ENCODE measurements at places on chromosomes 11 and 22.

- peak; percentile 14 for DNase-seq
Observed at GRCh38 chr11:87892291-87892690, 283.0 kb downstream of the RAB38 start.

DNA sequence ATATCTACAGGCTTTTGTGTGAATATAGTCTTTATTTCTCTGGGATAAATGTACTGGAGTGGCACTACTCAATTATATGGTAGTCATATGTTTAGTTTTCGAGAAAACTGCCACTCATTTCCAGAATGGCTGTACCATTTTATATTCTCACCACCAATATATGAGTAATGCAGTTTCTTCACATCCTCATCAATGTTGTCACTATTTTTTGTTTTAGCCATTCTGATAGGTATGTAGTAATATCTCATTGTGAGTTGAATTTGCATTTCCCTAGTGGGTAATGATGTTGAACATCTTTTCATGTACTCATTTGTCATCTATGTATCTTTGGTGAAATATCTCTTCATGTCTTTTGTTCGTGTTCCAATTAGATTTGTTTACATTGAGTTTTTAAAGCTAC is 18.0 kb downstream of the ACRV1 start:
- no peak for DNase-seq

GRCh38 chr11:126133901-126134300 is 71.2 kb upstream of the CDON start:
- DNase-seq: no peak

GRCh38 chr11:33177676-33178336 is 16.5 kb upstream of the CSTF3 start:
- no peak for DNase-seq

GRCh38 chr11:6742260-6742659 is 29.5 kb downstream of the OR2AG2 start:
- DNase-seq: no peak

- no peak for DNase-seq
Observed at GRCh38 chr11:31325160-31325559, 44.4 kb downstream of the DCDC1 start.

- no peak for DNase-seq
Observed at GRCh38 chr11:81444297-81444696, 1289.4 kb downstream of the FAM181B start.

DNA sequence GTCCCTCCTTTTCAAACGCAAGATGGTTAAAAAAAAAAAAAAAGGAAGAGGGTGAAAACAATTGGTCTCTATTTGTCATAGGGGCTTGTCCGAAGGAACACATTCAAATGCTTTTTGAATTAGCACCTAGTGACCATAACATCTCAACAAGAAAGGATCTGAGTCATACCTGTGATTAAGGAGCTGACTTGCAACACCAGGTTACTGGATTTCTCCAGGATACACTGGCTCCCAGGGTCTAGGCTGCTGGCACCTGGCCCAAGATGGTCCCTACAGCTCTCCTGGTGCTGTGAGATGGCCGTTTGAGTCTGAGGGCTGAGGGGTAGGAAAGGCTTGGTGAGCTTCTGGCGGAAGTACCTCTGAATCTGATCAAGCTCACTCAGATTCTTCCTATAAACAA is 28.4 kb upstream of the UCP3 start:
- DNase-seq: no peak

DNA sequence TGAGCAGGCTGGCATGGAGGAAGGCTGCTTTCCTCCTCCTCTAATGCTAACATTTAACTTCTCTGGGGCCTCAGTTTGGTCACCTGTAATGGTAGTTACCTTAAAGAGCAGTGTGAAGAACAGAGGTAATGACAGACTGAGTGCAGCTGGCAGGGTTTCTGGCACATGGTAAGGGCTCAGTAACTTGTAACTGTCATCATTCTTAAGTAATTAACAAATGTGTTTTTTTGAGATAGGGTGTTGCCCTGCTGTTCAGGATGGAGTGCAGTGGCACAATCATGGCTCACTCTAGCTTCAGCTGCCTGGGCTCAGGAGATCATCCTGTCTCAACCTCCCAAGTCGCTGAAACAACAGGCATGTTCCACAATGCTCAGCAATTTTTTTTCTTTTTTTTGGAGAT is 242.0 kb upstream of the SYN3 start:
- DNase-seq: no peak

- no peak for DNase-seq
Observed at GRCh38 chr11:17801166-17801565, 66.6 kb downstream of the KCNC1 start.

- DNase-seq: no peak
Observed at GRCh38 chr11:60332846-60333245, 5.8 kb downstream of the MS4A6E start.
